ENCODE measurements at places on chromosomes 5 and 9.

- no peak for DNase-seq
Measured at GRCh38 chr5:92944337-92944736, 636.7 kb downstream of the NR2F1-AS1 start.

DNA sequence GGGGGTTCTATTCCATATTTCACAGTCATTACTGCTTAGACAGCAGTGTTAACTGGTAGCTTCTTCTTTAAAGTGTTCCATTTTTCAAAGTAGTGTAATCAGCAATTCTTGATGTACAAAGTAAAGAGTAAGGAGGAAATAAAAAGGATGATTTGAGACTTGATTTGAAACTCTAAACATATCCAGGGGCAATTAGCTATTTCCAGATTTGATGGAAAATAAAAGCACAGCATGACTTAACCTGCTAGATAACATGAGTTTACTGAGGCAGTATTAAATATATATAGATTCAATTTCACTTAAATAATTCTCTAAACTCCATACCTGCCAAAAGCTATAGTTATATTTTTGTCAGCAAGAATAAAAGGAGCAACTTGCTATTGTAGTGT, 29.8 kb downstream of the NR2F1 start:
- DNase-seq: no peak

DNA sequence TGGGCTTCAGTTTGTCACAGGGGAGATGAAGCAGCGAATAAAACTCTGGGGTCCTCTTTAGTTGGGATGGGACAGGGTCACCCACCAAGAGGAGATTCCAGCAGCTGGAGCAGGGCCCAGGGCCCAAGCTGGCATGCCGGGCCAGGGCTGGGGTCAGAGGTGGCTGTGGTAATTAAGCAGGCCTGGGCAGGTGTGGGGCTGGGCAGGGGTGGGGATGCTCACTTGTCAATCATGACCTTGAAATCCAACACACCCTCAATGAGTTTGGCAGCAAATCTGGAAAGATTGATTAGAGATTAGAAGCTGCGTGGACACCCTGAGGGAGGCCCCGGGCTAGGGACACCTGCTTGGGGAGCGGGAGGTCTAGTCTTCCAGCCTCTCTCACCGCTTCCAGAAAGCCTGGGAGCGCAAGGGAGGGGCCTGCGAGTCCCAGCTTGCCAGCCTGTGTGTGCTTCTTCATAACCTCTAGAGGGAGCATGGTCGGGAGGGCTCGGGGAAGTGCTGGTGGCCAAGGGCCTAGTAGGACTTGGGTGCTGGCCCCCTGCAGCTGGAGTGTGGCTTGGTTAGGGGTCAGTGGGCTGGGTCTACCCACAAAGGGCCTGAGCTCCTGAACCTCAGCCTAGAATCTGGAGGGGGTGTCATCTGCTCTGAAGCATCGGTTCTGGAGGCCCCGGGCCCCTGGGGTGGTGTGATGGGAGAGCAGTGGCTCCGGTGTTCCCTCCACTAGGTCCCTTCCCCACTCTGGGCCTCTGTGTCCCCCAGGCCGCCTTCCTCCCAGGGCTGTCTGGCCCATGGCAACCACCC, 7.6 kb downstream of the CRAT start:
- DNase-seq: no peak

DNA sequence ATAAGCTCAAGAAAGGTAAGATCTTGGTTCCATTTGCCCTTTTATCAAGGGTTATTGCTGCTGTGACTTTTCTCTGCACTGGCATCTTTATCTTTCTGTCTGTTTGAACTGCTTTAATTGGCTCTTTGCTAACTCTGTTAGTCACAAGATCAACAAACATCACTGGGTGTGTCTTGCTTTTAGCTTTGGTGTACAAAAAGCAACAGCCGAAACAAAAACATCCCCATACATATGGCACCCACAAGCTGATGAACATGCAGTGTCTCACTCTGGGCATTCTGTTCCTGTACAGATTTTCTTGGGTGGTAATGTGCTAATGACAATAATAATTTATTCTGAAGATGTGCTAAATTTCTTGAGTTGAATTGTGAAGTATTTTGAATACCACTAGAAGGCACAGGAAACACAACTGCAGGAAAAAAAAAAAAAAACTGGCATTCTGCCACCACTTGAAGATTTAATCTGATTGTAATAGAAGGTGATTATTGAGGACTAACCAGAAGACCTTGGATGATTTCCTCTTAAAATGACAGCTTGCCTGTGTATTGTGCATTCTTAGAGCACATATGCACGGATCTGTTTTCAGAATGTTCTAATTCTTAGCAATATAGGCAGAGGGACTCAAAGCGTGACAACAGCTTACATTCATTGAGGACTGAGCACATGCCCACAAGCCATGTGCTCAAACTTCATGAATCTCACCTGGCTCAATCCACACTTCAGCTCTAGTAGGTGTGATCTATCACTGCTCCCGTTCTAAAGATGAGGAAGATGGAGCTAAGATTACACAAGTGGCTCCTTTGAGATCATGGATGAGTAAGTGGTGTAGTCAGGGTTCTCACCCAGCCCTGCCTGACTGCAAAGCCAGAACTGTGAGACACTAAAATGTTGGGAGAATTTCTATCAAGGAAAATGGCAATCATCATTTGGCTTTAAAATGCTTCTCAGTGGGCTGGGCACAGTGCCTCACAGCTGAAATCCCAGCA, 96.4 kb downstream of the EBF1 start:
- DNase-seq: no peak

GRCh38 chr5:163342306-163342705, 95.1 kb upstream of the CCNG1 start:
- no peak for DNase-seq

- no peak for DNase-seq
Measured at GRCh38 chr5:15499528-15500324, at the start of gene FBXL7. Gene FBXL7, plus strand, starts transcription at chr5:15500180.

DNA sequence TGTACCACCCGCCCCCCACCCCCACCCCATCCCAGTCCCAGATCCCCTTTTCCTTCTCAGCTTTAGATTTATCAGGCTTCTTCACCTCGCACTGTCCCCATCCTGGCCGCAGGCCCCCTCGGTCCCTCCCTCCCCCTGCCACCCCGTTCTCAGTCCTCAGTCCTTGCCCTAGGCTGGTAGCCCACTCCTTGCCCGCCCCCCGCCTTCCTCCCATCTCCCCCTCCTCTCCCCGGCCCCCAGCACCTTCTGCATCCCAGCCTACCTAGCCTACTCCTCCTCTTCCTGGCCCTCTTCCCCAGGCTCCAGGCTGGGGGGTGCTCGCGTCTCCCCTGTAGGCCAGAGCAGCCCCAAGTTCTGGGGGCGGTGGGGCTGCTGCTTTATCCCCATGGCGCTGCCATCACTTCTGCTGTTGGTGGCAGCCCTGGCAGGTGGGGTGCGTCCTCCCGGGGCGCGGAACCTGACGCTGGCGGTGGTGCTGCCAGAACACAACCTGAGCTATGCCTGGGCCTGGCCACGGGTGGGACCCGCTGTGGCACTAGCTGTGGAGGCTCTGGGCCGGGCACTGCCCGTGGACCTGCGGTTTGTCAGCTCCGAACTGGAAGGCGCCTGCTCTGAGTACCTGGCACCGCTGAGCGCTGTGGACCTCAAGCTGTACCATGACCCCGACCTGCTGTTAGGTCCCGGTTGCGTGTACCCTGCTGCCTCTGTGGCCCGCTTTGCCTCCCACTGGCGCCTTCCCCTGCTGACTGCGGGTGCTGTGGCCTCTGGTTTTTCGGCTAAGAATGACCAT, 828 bp downstream of the NPR2 start:
- DNase-seq: no peak

DNA sequence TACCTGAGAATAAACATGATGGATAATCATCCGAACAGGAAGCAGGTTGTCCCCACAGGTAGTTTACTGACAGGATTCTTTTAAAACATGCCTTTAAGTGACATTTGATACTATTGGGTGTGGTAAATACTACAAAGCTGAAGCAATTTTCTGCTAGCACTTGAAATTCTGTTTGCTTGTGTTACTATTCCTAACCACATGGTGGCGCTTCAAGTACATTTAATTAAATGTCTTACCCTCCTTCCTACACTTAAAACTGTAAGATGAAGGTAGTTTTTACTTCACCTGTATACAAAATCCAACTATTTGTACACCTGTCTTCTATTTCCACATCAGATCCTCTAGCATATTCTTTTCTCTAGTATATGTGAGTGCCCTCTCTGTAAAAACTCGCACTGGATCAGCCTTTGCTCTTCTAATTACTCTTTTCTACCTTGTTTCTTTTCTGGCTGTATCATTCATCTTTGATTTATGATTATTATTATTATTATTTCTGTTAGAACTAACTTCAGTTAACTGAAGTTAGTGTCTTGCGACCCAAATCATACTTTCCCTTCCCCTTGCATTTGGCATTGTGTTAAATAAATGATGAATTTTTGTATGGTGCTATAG, 18.4 kb downstream of the SLC25A46 start:
- no peak for DNase-seq

GRCh38 chr5:170662966-170663365, 120.6 kb upstream of the GABRP start:
- DNase-seq: no peak

DNA sequence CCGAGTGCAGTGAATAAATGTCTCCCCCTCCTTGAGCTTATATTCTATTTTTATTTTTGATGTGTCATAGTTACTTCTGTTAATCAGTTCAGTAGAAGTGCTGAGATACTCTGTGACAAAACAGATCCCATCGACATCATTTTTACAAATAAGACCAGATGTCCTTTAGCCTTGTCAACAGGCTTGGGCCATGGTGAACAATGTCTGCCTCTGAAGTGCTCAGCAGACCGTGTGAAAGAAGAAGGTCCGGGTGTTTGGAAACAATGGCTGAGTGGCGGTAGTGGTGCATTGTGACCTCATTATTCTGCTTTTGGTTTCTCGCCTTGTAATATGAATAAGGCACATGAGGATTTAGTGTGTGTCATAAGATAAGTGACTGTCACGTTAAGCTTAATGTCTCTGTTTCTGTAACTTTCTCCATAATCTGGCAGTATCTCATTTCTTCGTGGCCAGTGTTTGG, 71.2 kb downstream of the SYK start:
- no peak for DNase-seq

GRCh38 chr5:10536931-10537579, 26.8 kb upstream of the ANKRD33B start:
- no peak for DNase-seq

- DNase-seq: no peak
Measured at GRCh38 chr5:14187660-14188059, 44.5 kb downstream of the TRIO start.

- DNase-seq: no peak
Measured at GRCh38 chr5:15031180-15031579, 159.6 kb upstream of the ANKH start.

GRCh38 chr9:99051851-99052250, 53.1 kb upstream of the TGFBR1 start:
- DNase-seq: no peak

DNA sequence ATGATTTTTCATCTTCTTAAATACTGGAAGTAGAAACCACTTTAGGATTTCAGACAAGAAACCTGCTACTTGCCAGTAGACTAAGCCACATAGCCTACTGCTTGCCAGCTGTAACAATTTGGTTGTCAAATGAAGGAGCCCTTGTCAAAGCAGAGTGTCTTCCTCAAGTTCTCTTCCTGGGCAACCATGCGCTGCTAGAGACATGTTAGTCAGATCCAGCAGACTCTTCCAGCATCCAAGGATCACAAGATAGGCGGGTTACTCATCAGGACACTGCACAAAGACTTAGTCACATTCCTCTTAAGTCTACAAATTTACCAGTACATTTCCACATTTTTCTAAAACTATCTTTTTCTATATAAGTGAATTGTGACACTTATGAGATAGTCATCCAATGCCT, 24.4 kb downstream of the SKIC3 start:
- DNase-seq: no peak

- no peak for DNase-seq
Measured at GRCh38 chr5:146419696-146420095, 27.4 kb upstream of the TCERG1 start.

GRCh38 chr9:100436571-100436970, 9.6 kb downstream of the MSANTD3 start:
- no peak for DNase-seq

- no peak for DNase-seq
Measured at GRCh38 chr9:136729144-136729543, 13.6 kb downstream of the LCN10 start.

GRCh38 chr5:16866795-16867576, 69.1 kb downstream of the MYO10 start:
- DNase-seq: no peak

DNA sequence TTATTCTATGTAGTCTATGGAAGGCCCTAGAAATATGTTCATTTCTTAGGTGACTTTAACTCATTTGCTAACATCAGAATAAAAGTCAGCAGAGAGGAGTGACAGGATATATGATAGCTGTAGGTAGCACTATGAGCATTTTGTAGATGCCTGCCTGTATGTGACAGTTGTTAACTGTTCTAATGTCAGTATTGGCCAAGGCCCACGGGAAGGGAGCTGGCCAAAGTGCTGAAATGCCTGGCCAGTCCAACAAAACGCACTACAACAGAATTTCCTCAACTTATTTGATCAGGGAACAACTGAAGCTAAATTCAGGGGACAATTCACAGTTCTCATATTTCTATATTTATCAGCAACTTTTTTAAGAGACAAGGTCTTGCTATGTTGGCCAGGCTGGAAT, 20.8 kb downstream of the SV2C start:
- no peak for DNase-seq

GRCh38 chr5:60651872-60652620, 47.9 kb downstream of the DEPDC1B start:
- DNase-seq: no peak

DNA sequence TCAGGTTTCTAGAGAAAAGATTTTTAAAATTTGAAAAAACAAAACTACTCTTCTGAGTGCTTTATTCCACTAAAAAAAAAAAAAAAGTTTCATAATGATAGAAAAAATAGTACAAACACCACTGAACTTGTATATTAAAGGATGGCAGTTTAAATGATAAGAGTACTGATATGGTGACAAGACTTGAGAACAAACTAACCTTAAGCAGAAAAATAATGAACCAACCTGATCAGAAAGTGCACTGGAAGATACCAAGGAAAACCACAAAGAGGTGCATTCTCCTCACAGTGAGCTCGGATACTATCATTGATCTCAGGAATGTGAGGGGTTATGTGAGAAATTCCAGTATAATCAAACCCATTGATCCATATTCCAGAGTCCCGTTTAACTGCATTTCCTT, 34.3 kb downstream of the ERMP1 start:
- DNase-seq: no peak

DNA sequence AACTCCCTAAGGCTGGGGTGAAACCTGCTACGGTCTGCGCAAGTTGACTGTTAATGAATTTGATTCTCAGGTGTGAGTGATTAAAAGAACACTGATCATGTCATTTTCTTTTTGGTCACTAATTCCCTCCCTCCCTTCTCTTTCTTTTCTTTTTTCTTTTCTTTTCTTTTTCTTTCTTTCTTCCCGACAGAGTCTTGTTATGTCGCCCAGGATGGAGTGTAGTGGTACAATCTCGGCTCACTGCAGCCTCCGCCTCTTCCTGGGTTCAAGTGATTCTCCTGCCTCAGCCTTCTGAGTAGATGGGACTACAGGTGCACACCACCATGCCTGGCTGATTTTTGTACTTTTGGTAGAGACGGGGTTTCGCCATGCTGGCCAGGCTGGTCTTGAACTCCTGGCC, 2.6 kb downstream of the ANXA1 start:
- DNase-seq: no peak
